ENCODE measurements at places on chromosomes 5 and 9.

DNA sequence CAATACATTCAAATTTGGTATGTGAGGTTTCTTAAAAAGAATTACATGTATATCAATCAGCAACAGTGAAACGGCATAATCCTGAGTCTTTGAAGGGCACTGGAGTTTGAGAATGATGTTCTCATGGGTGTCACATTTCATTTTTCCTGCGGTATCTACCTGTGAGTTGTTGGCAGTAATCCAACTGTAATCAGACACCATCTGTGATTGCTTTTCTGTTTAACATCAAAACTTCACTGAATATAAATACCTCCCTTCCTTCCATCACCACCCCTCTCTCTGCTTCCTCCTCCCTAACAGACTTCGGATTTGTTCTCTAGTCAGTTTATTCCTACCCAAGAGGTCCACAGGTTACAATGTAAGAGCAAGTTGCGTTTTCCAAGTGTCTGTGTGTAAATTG is 275.2 kb upstream of the PCSK5 start:
- DNase-seq: no peak

DNA sequence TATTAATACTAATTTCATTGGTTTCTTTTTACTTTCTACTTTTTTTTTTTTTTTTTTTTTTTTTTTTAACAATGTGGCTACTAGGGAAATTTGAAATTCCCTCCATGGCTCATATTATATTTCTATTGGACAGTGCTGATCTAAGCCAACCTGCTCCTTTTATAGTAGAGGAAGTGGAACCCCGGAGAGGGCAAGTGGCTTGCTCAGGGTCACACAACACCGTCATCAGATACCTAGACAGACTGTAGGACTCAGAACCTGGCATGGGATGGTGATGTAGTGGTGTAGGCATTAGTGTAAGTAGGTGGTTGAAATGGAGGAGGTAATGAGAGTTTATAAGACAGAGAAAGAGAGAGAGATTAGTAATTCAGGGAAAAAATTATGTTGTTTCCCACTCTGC is 10.8 kb downstream of the ZNF618 start:
- no peak for DNase-seq

- no peak for DNase-seq
Observed at GRCh38 chr9:101038488-101038887, 10.0 kb downstream of the PLPPR1 start.

GRCh38 chr5:143215690-143216089 is 187.8 kb downstream of the NR3C1 start:
- no peak for DNase-seq

DNA sequence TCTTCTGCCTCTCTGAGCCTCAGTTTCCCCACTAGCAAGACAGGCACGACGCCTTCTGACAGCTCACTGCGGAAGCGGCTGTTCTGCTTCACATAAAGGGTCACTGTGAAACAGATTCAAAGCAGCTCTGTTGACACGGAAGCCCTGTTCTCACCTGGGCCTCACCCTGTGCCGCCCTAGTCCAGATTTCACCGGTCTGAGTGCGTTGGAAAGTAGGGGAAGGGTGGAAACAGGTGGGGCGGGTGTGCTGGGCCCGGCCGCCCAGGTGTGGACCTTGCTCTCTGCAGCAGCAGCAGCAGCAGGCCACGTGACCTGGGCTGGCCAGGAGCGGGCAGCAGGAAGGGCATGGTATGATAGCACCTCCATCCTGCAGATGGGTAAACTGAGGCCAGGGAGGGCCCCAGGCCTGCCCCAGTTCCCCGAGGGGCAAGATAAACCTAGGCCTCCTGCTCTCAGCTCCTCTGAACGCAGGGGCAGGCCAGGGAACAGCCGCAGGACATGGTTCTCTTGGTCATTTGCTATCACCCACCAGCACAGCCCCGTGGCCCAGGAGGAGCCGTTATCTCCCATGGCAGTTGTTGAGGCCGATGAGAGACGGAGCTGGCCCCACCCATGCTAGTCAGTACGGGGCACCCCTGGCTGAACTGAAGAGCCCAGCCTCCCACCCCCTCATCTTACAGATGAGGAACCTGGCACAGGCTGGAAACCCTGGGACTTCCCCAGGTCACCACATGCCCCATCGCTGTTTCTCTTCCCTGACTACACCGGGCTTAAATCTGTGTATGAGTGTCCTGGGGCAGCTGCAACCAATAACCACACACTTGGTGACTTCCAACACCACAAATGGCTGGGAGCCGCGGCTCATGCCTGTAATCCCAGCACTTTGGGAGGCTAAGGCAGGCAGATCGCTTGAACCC is 12.1 kb downstream of the PTGES2 start:
- DNase-seq: no peak

- DNase-seq: no peak
Observed at GRCh38 chr5:148973455-148973854, 89.4 kb downstream of the SH3TC2 start.

DNA sequence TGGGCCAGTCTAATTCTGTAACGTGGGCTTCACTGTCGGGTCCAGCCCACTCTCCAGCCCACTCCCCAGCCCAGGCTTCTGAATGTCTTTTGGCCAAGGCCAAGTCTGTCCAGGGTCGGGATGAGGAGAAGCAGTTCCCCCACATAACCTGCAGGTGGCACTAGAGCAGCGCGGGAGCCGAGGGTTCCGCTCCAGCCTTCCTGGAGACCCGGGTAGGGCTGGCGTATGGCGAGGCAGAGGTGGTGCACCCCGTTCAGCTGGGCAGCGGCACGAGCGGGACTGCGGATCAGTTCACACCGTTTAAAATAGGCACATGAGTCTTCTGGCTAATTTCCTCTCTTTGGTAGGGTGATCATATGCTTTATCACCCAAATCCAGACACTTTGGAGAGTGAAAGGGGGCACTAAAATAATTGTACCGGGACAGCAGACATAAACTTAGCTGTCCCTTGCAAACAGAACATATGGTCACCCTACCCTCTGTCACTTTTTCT is 185.9 kb downstream of the MSX2 start:
- peak; percentile 29 for DNase-seq

DNA sequence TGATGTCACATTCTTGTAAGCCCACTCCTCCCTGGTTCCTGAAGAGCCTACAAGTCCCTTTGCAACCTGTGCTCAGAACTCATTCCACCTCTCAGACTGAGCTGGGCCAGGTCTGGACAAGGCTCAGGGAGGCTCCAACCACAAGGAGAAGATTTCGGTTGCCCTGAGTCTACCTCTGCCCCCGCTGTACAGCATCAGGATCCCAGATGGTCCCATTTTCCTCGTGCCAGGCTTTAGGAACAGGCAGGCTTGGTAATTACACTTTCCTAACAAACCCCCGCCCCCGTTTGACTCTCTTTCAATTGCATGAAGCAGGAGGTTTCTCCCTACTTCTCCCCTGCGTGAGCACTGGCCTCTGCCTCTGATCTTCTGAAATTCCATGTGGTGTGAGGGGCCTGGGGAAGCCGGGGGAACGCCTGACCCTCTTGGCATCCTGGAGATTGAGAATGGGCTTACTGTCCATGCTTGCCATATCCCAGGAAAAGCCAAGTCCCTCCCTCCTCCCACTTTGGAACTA is 86.9 kb upstream of the CTNNA1 start:
- no peak for DNase-seq

DNA sequence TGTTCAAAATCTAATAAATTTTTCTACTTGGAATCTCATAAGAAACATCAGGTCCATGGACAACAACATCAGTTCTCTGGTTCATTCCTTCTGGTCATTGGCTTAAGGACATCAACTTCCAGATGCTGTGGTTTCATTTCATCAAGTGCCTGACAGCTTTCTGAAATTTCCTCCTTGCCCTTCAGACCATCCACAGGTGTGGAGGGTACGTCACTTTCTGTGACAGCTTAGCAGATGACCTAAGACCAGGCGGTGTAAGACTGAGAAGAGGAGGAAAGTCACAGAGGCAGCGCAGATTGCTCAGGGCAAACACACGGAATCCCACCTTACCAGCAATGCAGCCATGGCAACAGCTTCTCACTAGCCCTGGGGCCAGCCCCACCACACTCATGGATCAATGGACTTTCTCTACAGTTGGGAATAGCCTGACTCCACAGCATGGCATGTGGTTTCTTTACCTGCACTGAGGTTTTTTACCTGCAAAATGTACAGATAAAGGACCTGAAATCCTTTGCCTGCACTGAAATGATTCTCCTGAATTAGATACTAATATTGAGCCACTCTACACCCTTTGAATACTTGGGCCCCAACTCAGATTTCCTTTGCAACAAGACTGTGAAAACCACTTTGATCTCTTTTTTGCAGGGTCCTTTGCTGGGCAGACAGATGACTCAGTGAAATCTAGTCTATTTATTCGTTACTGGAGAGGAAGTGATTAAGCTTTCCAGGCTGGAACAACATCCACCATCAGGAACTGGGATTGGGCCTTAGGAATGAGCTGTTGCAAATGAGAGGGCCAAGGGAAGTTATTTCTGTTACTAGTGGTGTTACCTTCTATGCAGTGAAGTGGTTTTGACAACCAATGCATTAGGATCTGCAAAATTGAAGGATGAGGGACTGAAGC is 26.9 kb downstream of the TICAM2 start:
- no peak for DNase-seq

DNA sequence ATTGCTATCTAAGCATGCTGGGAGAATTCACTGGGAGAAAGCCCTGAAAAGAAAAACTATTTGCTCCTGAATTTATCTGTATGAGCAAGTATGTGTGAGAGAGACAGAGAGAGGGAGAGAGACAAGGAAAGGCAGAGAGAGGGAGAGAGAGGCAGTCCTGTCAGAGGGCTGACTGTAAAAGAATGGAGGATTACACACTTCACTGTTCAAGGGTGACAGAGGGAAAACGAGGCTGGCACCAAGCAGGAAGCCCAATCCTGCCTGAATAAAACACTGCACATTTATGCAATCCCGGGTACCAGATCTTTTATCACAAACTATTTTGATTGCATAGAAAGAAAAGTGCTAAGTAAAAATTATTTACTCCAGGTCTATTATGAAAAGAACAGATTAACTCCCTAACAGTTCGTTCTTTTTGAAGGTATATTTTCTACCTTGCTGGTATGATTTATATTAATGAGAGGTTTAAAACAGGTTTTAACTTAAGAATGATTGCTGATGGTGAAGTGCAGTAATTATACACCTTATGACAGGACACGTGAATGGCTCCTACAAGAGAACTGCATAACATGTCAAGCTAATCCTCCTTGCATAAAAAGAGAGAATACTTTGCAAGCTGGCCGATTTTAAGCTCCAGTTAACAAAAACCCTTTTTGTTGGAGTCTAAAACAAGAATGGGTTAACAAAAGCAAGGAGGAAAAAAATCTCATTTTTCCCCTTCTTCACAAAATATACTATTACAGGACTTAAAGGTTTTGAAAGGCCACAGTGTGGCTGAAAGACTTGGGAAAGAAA is 82.5 kb downstream of the NFIB start:
- no peak for DNase-seq

GRCh38 chr9:16193066-16193465 is 640.2 kb downstream of the CCDC171 start:
- no peak for DNase-seq

DNA sequence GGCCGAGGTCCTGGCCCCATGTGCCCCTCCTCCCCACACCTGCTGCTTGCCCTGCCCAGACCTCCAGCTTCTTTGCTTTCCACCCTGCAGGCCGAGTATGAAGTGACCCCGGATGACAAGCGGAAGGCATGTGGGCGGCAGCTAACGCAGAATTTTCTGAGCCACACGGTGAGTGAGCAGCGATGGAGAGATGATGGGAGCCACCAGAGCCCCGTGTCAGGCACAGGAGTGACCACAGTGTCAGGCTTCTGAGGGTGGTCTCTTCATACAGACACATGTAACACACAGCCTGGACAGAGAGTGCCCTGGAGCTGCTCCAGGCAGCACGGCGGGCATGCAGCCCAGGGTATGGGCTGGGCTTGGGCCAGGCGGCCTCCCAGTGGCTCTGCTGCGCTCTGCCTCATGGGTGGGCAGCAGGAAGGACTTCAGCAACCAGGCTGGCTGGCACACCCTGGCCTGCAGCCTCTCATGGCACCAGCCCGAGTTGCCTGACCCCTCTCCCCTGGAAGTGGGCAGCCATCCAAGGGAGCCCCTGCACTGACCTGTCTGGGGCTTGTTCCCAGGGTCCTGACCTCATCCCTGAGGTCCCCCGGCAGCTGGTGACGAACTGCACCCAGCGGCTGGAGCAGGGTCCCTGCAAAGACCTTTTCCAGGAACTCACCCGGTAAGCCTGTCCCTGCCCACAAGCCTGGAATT is 5.8 kb downstream of the GRK6 start:
- peak; percentile 49 for DNase-seq
